ENCODE measurements at places on chromosomes 4 and X.

DNA sequence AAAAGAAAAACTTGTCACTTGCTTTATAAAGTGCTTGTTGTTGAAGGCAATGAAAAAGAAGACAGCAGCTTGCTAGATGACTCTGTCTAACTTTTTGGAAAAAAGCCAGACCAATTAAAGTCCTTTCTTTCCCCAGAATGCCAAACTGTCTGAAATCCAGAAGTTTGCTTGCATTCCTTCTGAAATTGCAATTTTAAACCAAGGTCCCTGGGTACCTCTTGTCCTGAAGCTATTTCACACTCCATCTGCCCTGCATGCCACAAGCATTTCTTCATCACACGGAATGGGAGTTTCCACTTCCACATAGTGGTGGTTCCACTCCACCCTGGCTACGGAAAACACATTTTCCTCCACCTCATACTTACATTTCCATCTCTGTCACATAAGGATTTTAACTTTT is 101.0 kb downstream of the PAPSS1 start:
- no peak for DNase-seq

- no peak for DNase-seq
Measured at GRCh38 chr4:14545807-14546206, 456.5 kb upstream of the CPEB2 start.

- no peak for DNase-seq
Measured at GRCh38 chr4:68655764-68656444, 14.5 kb downstream of the UGT2B15 start.

DNA sequence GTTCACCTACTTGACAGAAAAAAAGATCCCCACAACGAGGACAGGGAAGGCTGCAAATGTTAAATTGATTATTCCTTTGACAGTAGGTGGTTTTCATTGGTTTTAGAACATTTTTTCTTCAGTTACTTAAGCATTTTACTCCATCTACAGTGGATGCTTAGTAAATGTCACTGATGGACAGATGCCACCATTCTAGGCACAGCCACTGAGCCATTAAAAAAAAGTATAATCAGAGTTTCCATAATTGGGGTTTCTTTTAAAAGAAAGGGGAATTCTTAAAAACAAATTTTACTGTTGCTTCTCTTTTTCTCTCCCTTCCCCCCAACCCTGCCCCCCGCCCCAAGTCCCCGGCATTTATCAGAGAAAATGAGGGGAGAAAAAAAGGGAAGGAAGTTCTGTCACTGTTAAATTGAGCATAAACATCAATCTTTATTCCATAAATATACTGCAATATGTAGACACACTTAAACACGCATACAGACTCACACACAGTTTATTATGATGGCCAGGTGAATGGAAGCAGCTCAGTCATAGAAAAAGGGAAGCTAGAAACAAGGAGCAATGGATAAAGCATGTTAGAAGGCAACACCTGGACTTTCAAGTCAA is 79.7 kb upstream of the PRPS2 start:
- DNase-seq = no peak

- no peak for DNase-seq
Measured at GRCh38 chrX:30835373-30835772, 53.7 kb downstream of the TAB3 start.

GRCh38 chrX:134315866-134316265 is 78.9 kb downstream of the CCDC160 start:
- no peak for DNase-seq

- no peak for DNase-seq
Measured at GRCh38 chr4:145843639-145844038, 95.0 kb downstream of the ZNF827 start.

DNA sequence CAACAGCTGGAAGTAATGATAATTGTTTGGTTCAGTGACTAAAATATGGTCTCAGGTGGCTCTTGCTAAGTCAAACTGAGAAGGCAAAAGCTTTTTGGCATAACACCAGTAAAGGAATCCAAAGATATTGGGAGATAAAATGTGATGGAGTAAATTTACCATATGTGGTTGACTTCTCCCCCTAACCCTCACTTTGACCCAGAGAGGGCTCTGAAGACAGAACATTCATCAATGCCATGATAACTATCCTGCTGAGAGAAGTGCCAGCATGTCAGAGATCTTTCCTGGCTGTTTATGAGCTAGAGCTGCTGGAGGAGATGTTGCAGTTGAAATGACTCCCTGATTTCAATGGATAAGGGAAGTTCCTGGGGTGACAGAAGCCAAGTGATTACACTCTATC is 213.4 kb downstream of the SPCS3 start:
- DNase-seq = no peak

GRCh38 chr4:149176039-149176438 is 639.6 kb downstream of the IQCM start:
- no peak for DNase-seq
